Calu3 (cell line): ENCODE measurements at places on chromosomes 7 and 10. TPM values are rescaled to one million over a fixed set of nuclear protein-coding genes. Genes with fewer than 3 reads are reported as not detected.

GRCh38 chr7:106110885-106111654 is 1.0 kb downstream of the SYPL1 start:
- H3K4me3 ChIP-seq = peak overlapping the region; percentile 90
- H3K36me3 ChIP-seq = peaks cover 20% of the 10 kb centered on the region
- DNase-seq = no peak
- H3K27me3 ChIP-seq = no peaks in the 10 kb centered on the region
- peaks cover 23% of the 10 kb centered on the region for H3K4me1 ChIP-seq

GRCh38 chr7:37287131-37287855 is 161.4 kb downstream of the ELMO1 start:
- H3K4me1 ChIP-seq = no peaks in the 10 kb centered on the region
- H3K4me3 ChIP-seq = no peak overlapping the region
- no peak overlapping the region for H3K27ac ChIP-seq
- H3K27me3 ChIP-seq = peaks cover 11% of the 10 kb centered on the region
- no peak for DNase-seq

DNA sequence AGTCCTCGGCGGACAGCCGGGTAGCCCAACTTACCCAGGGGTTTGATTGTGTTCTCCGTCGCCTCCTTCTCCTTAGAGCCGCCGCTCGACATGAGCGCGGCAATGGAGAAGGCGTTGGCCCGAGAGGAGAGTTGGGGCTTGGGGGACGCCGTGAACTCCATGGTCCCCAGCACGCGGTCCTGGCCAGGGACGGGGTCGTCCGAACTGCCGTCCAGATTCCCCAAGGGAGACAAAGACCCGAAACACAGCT is 515 bp downstream of the TBX20 start:
- H3K4me3 ChIP-seq = peak overlapping the region; percentile 71
- H3K27ac ChIP-seq = no peak overlapping the region
- peaks cover 19% of the 10 kb centered on the region for H3K4me1 ChIP-seq
- no peak for DNase-seq
- H3K36me3 ChIP-seq = peaks cover 3% of the 10 kb centered on the region
- H3K27me3 ChIP-seq = peaks cover 69% of the 10 kb centered on the region

The CNPY1 gene
- not detected in 2 replicates for total RNA-seq

- H3K27me3 ChIP-seq = no peaks in the 10 kb centered on the region
- no peak overlapping the region for H3K4me3 ChIP-seq
- no peak overlapping the region for H3K27ac ChIP-seq
- H3K36me3 ChIP-seq = no peaks in the 10 kb centered on the region
- no peak for DNase-seq
These were observed 74.8 kb downstream of the ZEB1 start for GRCh38 chr10:31393844-31394243.

- peaks cover 92% of the 10 kb centered on the region for H3K36me3 ChIP-seq
- H3K27ac ChIP-seq = peak overlapping the region; percentile 75
- H3K4me1 ChIP-seq = peaks cover 48% of the 10 kb centered on the region
- H3K4me3 ChIP-seq = peak overlapping the region; percentile 36
These were observed 6.3 kb downstream of the MYOF start for GRCh38 chr10:93475871-93476270.

- H3K4me3 ChIP-seq = no peak overlapping the region
- H3K27me3 ChIP-seq = peaks cover 20% of the 10 kb centered on the region
- no peak for DNase-seq
- no peak overlapping the region for H3K27ac ChIP-seq
- no peaks in the 10 kb centered on the region for H3K4me1 ChIP-seq
- no peaks in the 10 kb centered on the region for H3K36me3 ChIP-seq
These were observed 71.4 kb downstream of the TMEM270 start for GRCh38 chr7:73932364-73932763.
